EL (cell line): ENCODE measurements at places on chromosomes 13 and 19.
A peak's percentile ranks its signal among the peaks of the same experiment; 100 is the strongest.

GRCh38 chr19:19261350-19262189 is 11.5 kb downstream of the TM6SF2 start:
- no peak for DNase-seq

DNA sequence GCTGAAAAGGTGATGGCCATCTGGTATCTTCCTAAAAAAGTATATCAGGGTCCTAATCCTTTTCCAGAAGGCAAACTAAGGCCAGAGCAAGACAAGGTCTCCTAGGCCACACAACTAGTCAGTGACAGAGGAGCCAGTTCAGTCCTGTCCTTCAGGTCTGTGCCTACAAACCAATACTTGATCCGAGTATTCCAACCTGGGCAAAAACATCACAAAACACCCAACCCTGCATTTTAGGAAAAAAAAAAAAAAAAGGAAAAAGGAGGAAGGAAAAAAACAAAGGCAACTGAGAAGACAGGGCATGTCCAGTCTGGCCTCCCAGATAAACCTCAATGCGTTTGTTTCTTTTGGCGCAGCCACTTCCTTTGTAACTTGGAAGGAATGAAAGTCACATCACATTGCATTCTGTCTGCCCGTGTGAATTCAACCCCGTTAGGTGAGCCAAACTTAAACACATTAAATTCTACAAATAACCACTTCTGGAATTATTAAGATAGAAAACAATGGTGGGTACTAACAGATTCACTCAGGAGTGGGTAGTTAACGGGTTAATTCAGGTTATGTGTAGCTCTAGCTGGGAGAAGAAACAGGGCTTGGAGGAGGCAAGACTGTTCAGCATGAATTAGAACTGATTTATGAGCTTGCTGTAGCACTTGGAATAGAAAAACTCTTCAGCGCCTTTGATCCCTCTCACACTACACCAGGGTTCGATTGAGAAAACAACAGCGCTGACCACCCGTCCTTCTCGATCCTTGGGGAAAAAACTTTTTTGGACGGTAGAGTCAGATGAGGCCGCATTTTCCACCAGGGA is 43.0 kb upstream of the HNRNPA1L2 start:
- peak; percentile 58 for DNase-seq

DNA sequence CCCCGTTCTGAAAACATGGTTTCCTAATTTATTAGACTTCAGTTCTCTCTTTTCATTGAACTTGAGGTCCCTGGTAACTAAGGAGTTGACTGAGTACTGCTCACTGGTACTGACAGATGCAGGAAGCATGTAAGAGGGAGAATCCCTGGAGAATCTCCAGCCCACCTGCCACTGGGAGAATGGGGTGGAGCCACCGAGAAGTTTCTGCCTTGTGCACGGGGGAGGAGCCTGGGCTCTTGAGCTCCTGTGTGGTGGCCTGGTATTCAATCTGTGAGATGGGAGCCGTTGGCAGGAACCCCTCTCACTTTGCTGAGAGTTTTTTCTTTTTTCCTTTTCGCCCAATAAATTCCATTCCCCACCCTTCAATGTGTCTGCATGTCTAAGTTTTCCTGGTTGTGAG is 13.2 kb upstream of the AKAP11 start:
- no peak for DNase-seq

DNA sequence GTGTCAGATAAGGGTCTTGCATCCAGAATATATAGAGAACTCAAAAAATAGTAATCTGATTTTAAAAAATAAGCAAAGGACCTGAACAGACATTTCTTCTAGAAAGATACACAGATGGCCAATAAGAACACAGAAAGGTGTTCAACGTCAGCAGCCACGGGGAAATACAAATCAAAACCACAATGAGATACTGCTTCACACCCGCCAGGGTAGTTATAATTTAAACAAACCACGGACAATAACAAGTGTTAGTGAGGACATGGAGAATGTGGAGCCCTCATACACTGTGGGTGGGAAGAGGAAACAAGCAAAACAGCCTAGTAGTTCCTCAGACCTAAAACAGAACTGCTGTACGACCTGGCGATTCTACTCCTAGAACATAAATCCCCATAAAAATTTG is 26.7 kb upstream of the NAPA start:
- no peak for DNase-seq

DNA sequence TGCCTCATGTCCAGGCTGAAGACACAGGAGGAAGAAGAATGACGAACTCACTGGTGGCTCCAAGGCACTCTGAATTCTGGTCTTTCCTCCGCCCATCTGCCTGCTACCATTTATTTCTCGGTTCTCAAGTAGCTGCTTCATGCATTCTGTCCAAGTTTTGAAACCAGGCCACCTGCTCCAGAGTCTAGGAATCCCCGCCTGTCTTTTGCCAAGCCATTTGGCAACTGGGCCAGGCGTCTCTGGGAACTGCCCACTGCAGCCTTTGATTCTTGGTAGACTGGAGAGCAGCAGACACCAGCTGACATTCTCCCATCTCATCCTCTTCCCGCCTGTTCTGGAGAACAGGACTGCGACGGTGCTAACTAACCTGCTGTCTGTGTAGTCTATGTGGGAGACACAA is 10.8 kb downstream of the SLC35E1 start:
- no peak for DNase-seq

- DNase-seq, result no peak
These were observed 526.1 kb downstream of the KLF12 start for GRCh38 chr13:73608157-73608516.
